ENCODE measurements at places on chromosomes 4 and X.
A peak's percentile ranks its signal among the peaks of the same experiment; 100 is the strongest.

DNA sequence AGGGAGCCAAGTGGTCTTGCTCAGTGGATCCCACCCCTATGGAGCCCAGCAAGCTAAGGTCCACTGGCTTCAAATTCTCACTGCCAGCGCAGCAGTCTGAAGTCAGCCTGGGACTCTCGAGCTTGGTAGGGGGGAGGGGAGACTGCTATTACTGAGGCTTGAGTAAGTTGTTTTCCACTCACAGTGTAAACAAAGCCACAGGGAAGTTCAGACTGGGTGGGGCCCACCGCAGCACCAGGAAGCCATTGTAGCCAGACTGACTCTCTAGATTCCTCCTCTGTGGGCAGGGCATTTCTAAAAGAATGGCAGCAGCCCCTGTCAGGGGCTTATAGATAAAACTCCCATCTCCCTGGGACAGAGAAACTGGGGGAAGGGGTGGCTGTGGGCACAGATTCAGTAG is 721.0 kb upstream of the NDST4 start:
- DNase-seq = no peak

- DNase-seq = no peak
Observed at GRCh38 chrX:865422-865821, 234.8 kb downstream of the SHOX start.

DNA sequence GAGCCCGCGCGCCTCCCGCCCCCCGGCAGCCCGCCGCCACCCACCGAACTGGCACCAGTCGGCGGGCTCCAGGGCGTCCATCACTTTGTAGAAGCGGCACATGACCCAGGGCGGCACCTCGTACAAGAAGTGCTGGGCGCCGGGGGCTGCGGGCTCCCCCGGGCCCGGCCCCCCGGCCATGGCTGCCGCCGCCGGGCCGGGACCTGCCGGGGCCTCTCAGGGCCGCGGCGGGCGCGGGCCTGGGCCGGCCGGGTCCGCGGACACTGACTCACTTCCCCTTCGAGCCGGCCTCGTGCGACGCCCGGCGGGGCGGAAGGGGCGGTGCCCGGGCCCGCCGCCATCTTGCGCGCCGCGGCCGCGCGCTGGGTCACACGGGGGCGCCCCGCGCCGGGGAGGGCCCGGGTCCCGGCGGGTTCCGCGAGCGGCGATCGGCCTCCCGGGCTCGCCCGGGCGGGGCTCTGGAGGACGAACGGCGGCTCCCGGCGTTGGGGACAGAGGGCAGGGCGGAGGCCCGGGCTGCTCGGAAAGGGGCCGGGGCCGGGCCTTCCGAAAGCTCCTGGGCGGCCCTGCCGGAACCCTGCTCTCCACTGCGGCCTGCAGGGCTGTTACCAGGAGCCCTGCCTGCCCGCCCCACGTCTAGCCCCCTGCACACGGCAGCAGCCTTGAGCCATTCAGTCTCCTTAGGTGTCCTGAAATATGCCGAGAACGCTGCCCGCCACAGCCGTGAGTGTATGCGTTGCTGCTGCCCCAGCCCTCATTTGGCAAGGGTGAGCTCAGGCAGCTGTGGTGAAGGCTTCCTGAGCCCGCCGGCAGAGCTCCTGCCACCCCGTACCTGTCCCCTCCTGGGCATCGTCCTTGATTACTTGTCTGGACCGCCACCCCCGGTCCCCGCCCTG is at the start of gene IRAK1:
Gene IRAK1 (minus strand): TSS at position 270 of the 896 bp plus-strand sequence. CDS start 90 bp downstream, at position 180.
- peak; percentile 33 for DNase-seq

DNA sequence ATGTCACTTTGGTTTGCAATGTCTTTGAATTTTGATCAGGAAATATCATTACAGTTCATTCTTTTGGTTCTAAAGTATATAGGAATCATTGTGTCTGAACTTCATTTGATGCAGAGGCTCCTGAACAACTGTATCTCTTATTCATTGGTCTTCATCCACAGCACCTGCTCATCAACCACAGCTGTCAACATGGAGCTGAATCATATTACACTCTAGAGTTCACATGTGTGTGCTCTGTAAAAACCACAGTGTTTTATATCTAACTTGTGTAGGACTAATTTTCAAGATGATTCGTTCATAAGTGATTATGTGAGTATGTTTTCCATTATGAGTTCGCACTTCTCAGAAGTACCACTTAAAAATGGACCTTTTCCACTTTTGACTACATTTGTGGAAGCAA is 643.3 kb upstream of the FAM241A start:
- no peak for DNase-seq

- DNase-seq = no peak
Observed at GRCh38 chr4:182749667-182750167, 167.5 kb downstream of the DCTD start.

GRCh38 chrX:74449322-74449936 is 28.1 kb downstream of the SLC16A2 start:
- peak; percentile 18 for DNase-seq

DNA sequence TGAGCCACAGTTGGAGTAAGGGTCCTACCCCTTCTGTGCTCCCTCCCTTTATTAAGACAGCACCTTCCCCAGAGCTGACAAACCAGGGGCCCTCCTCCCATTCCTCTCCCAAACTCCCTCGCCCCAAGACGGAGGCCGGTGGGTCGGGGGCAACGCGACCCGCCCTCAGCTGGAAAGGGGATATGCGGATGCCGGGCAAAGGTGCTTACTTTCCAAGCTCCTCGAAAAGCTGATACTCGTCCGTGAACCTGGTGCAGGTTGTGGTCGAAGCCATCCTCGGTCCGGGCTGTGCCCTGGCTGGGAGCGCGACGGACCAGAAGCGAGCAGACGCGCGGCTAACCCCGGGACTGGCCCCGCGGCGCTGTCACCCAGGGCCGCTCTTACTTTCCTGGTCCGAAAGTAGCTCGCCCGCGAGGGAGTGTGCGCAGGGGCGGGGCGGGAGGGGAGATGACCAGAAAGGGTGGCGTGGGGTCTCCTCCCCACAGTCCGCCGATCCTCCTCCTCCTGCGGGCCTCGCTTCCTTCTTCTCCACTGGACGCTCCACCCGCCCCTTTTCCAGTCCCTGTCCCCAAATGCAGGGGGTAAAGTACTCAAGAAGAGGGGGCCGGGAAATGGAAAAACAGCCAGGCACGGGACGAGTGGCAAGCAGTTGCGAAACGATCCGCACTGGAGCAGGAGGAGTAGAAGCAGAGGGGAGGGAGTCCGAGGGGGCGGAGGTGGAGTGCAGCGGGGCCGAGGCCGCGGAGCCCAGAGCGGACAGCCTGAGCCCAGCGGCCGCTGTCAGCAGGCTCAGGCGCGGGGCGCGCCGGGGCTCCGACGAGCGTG is 531 bp downstream of the CAMK2D start:
- peak; percentile 57 for DNase-seq

- DNase-seq = no peak
Observed at GRCh38 chr4:2615821-2616220, 79.4 kb downstream of the FAM193A start.

DNA sequence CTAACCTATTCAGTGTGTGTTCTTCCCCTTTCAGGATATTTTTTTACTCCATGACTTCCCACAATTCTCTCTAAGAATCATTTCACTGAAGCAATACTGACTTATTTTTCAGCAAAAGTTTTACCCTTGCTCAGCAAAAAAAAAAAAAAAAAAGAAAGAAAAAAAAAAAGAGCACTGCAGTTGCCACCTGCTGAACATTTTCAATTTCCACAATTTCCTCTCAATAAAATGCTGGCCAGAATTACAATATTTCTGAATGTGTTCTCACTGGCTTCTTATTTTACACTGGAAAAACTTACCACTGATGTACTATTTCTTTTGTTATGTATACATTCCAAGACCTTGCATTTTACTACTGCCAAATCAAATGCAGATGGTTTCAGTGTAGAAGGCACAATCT is 210.4 kb downstream of the PAPSS1 start:
- no peak for DNase-seq

- DNase-seq = no peak
Observed at GRCh38 chrX:41538707-41539106, 91.6 kb downstream of the NYX start.

- peak; percentile 9 for DNase-seq
Observed at GRCh38 chrX:65866146-65866545, 173.7 kb downstream of the VSIG4 start.

- no peak for DNase-seq
Observed at GRCh38 chr4:118953276-118953675, 64.6 kb downstream of the SYNPO2 start.

DNA sequence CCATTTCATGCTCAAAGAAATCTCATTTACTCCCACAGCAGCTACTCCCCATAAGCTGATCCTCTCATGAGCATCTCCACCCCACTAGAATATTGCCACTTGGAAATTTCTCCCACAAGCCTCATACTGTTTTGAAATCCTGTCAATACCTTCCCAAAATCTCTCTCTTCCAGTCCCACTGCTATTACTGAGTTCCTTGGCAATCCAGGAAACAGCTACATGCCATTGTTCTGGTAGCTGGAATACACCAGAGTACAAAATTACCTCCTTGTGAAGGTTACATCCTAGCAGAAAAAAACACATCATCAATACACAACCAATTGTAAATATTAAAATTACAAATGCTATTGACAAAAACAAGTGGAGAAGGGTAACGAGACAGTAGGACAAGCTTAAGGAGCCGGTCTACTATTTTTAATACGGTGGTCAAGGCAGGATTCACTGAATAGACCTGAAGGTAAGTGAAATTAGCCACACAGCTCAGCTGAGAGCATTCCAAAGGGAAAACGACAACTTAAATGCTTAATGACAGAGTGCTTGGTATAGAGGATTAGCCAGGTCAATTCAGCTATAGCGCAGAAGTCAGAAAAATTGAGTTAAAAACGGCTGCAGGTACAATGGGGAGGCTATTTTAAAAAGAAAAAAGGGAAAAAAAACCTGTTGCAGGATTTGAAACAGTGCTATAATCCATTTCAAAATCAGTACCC is 6.4 kb downstream of the RPL9 start:
- DNase-seq = no peak

GRCh38 chr4:188778905-188779304 is 639.7 kb downstream of the TRIML1 start:
- no peak for DNase-seq

DNA sequence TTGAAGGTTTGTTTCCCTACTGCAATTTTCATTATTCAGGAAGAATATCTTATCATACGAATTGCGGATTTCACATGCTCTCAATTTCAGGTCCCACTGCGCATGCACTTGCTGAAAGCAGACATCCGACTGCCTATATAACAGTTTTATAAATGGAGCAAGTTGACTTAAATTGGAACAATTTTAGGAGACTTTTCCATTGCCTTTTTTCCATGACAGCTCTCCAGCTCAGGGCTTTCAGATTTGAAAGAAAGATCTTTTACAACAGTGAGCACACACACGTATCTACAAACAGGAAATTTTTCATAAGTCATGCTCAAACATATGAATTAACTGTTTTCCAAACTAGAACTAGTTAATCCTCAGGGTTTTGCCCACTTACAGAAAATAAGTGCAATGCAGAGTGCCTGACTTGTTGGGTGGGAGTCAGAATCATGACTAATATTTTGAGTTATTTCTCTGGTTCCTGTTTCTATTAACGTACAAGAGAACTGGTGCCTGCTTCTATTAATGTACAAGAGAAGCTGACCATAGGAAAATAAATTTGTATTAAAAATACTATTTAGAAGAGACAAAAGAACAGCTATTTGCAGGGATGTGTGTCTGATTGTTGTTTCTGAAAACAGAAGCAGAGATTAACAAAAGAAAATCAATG is 137.9 kb downstream of the GPC3 start:
- DNase-seq = no peak

GRCh38 chrX:13470685-13470977 is 98.8 kb upstream of the EGFL6 start:
- no peak for DNase-seq

- DNase-seq = no peak
Observed at GRCh38 chrX:129239371-129239770, 283.9 kb downstream of the SMARCA1 start.

- DNase-seq = no peak
Observed at GRCh38 chr4:53168228-53168627, 197.6 kb downstream of the SCFD2 start.

DNA sequence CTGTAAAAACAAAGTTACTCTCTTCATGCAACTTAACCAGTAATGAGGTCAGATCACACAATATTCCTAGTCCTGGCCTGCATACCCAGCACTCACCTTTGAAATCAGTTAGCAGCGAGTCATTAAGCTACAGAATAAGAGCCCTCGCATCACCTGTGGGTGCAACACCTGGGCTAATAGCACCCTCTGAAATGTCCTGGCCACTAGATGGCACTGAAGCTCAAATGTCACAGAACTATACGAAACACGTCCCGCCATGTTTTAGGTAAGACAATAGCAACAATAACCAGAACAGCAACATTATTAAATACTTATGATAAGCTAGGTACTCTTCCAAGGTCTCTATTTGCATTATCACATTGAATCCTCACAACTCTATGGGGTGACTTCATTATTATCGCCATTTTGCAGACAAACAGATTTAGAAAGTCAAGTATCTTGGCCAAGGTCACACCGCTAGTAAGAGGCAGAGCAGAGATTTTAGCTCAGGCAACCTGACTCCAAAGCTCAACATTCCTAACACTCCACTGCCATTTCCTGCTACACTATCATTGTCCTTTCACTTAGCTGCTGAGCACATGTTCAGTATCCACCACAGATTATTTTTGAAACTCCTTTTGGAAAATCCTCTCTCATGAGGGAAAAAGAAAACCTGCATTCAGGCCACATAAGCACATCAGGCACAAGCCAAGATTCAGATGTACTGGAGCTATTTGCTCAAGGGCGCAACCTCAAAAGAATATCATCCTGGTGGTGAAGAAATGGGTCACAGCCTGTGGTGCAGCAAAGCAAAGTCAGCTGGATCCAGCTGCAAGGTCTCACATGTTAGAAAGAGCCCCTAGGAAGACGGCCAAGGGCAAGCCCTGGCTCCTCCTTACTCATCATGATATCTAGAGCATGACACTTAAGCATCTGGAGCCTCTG is 59.5 kb upstream of the KDR start:
- DNase-seq = no peak

DNA sequence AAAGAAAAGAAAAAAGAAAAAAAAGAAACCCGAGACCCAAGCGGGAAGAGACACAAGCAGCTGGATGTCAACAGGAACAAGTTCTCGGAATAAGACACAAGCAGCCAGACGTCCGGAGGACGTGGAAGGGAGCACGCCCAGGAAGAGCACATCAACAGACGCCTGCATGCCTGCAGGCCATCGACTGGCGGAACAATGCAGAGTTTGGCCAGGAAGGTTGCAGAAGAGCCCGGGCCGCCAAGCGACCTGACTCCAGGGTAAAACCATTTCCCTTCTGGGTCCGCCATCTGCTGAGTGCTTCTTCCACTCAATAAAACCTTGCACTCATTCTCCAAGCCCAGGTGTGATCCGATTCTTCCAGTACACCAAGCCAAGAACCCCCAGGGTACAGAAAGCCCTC is 95.6 kb upstream of the PRR32 start:
- DNase-seq = no peak

- no peak for DNase-seq
Observed at GRCh38 chrX:131828482-131828881, 194.6 kb upstream of the STK26 start.

GRCh38 chrX:70480660-70481018 is 36.0 kb downstream of the DLG3 start:
- DNase-seq = no peak

- DNase-seq = no peak
Observed at GRCh38 chrX:132009350-132009749, 13.8 kb upstream of the STK26 start.

All from stimulated activated naive CD4-positive, alpha-beta T cell (primary cell).